Muscle of leg (tissue), 16 donors: ENCODE measurements at places on chromosomes 1 and 21.

DNA sequence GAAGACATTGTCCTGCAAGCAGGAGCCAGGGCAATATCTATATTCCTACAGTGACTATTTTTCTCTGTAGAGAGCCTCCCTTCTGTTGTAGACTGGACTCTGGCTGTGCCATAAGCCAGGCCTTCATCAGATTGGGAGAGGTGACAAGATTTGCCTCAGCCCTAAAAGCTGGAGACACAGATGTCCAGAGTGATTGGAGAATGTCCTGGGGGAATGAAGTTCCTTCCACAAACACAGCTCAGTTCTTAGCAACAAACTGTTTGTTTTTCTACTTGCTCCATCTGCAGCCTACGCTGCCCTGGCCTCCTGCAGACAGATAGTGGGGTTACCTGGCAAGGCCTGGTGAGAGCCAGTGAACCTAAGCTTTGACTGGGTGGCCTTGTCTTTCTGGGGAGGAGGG lies 29.9 kb upstream of the SNX27 start:
- DNase-seq, result peak; percentile 92

GRCh38 chr21:45874716-45875415 lies 106.7 kb upstream of the COL6A1 start:
- DNase-seq, result peak; percentile 82

DNA sequence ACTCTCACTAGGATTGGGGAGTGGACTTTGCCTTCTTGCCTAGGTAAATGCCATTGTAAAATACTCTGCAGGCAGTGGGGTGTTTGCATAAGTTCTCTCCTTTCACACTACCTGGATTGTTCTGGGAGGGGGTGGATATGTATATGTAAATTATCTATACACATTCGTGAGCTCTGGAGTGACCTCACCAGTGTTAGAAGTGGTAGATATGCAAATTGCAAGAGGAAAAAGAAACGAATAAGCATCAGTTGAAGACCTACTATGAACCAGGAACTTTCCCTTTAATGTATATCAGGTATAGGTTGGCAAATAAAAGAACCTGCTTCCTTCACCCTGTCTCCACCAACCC lies 1.5 kb upstream of the ARHGEF11 start:
- no peak for DNase-seq

GRCh38 chr1:173549813-173550212 lies 53.1 kb downstream of the SLC9C2 start:
- no peak for DNase-seq
